ENCODE measurements at places on chromosomes 4 and X. TPM values are rescaled to one million over a fixed set of nuclear protein-coding genes. Genes with fewer than 3 reads are reported as not detected.

DNA sequence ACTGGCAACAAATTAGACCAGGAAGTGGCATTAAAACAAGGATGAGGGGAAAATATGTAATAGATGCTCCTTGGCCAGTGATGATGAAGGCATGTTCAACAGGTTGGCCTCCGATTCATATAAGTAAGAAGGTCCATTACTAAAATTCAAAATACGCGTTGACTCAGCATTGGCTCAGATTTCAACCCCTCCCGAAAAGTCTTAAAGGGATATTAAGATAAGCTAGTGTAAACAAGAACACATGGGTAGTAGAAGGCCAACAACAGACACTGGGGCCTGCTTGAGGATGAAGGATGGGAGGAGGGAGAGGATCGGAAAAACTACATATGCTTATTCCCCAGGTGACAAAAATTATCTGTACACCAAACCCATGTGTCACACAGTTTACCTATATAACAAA, 19.1 kb upstream of the LAP3 start:
- H3K36me3 ChIP-seq = no peaks in the 10 kb centered on the region
- no peak overlapping the region for H3K27ac ChIP-seq
- H3K27me3 ChIP-seq = no peaks in the 10 kb centered on the region
- H3K4me3 ChIP-seq = no peak overlapping the region

GRCh38 chr4:89142691-89143669, 31.6 kb downstream of the TIGD2 start:
- H3K4me3 ChIP-seq = no peak overlapping the region
- no peak overlapping the region for H3K27ac ChIP-seq
- no peaks in the 10 kb centered on the region for H3K27me3 ChIP-seq
- no peaks in the 10 kb centered on the region for H3K4me1 ChIP-seq

GRCh38 chr4:243426-243825, 61.8 kb downstream of the ZNF732 start:
- no peak for DNase-seq
- no peaks in the 10 kb centered on the region for H3K36me3 ChIP-seq
- no peak overlapping the region for H3K27ac ChIP-seq
- no peak overlapping the region for H3K4me3 ChIP-seq
- no peaks in the 10 kb centered on the region for H3K27me3 ChIP-seq
- peaks cover 7% of the 10 kb centered on the region for H3K4me1 ChIP-seq

The CSN1S1 gene
- total RNA-seq = not detected

DNA sequence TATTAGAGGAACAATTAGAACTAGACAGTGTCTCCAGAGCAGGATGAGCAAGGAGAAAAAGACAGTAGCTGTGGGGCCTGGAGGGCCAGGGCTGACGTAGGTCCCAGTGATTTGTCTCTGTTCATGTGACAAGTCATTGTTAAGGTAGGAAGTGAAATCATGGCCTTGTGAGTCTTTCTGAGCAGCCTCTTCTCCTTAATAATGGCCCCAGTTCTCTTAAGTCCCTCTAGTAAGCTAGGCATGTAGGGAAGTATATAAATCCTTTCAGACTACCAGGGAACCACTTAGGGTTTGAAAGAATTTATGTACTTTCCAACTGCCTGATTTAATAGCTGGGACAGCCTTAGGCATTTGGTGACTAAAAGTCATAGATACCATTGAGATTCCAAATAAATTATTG, 133.0 kb downstream of the KLHL8 start:
- no peak for DNase-seq
- H3K27me3 ChIP-seq = no peaks in the 10 kb centered on the region
- no peaks in the 10 kb centered on the region for H3K36me3 ChIP-seq
- peaks cover 36% of the 10 kb centered on the region for H3K4me1 ChIP-seq
- H3K27ac ChIP-seq = peak overlapping the region; percentile 32

The CHST7 gene
- total RNA-seq = 12.1 TPM

The PPP1R2C gene
- not detected for total RNA-seq

- H3K27me3 ChIP-seq = no peaks in the 10 kb centered on the region
- no peaks in the 10 kb centered on the region for H3K4me1 ChIP-seq
- no peak for DNase-seq
- H3K36me3 ChIP-seq = no peaks in the 10 kb centered on the region
Measured at GRCh38 chr4:110224142-110224541, 25.7 kb upstream of the ELOVL6 start.

GRCh38 chr4:39976945-39977488, 694 bp downstream of the PDS5A start:
- peak overlapping the region; percentile 96 for H3K27ac ChIP-seq
- peaks cover 43% of the 10 kb centered on the region for H3K4me1 ChIP-seq
- H3K4me3 ChIP-seq = peak overlapping the region; percentile 82
- DNase-seq = peak; percentile 91
- H3K36me3 ChIP-seq = peaks cover 12% of the 10 kb centered on the region
- no peaks in the 10 kb centered on the region for H3K27me3 ChIP-seq

The NXF2 gene
- total RNA-seq = not detected

The ABCB7 gene
- 48.9 TPM for total RNA-seq

DNA sequence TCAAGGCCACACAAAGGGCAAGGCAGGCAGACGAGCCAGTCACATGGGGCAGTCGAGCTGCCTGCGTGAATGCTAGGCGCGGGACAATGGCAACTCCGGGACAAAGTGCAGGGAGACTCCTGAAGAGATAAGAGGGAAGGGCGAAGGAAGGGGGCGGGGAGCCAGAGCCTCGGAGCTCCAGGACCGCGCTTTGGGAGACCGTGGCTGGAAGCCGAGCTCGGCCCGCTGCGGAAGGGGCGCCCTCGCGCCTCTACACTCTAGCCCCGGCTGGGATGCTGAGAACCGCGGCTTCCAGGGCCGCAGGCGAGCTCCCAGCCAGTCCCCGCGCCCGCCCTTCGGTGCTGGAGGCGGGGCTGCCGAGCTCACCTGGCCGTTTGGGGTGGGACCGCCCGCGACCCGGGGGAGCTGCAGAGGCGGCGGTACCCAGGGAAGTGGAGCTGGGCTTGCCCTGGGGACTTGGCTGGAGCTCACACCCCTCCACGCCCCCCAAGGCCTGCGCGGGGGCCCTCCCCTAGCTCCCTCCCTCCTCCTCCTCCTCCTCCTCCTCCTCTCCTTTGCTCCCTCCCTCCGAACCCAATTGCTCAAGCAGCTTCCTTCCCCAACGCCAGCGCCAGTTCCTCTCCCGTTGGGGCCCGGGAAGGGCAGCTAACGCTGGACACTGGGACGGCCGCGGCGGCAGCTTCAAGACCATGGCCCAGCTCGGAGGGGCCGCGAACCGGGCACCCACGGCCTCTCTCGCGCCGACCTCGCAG, at the start of gene SOWAHD:
Gene SOWAHD (plus strand): TSS at position 610 of the 752 bp plus-strand sequence. CDS start 80 bp downstream, at position 690.
- peak; percentile 62 for DNase-seq
- peak within 1 kb of the TSS; percentile 80 for H3K27ac ChIP-seq
- no peaks in the 10 kb centered on the region for H3K36me3 ChIP-seq
- H3K27me3 ChIP-seq = peaks cover 6% of the 10 kb centered on the region
- H3K4me1 ChIP-seq = no peaks in the 10 kb centered on the region
- peak within 1 kb of the TSS; percentile 5 for H3K4me3 ChIP-seq

GRCh38 chrX:120562569-120562926, 1.8 kb upstream of the CUL4B start:
- peak overlapping the region; percentile 16 for H3K27ac ChIP-seq
- no peak overlapping the region for H3K4me3 ChIP-seq
- no peak for DNase-seq
- no peaks in the 10 kb centered on the region for H3K27me3 ChIP-seq
- no peaks in the 10 kb centered on the region for H3K36me3 ChIP-seq
- H3K4me1 ChIP-seq = no peaks in the 10 kb centered on the region

GRCh38 chrX:18888281-18888680, 95.6 kb downstream of the PHKA2 start:
- no peak overlapping the region for H3K4me3 ChIP-seq
- DNase-seq = no peak
- H3K27ac ChIP-seq = peak overlapping the region; percentile 90

DNA sequence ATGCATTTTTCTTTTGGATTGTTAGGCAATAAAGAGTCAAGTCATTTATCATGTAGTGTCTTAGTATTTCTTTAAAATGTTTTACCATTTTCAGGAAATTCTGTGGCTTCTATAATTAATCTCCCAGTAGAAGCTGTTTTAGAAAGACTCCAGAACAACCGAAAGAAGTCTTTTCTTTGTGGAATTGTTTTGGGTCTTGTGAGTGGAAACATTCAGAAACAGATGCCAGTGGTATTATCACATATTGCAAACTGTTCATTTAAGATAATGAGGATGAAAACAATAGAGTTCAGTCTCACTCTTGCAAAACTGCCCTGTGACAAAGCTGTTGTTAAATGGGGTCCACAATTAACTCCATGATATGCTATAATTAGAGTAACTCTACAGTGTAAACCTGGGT, 211.2 kb upstream of the KIT start:
- H3K4me3 ChIP-seq = no peak overlapping the region
- H3K27ac ChIP-seq = no peak overlapping the region
- DNase-seq = no peak
- H3K36me3 ChIP-seq = no peaks in the 10 kb centered on the region
- no peaks in the 10 kb centered on the region for H3K27me3 ChIP-seq

The RASGEF1B gene
- 64.3 TPM for total RNA-seq

GRCh38 chr4:187274153-187274552, 550.5 kb upstream of the FAT1 start:
- H3K36me3 ChIP-seq = no peaks in the 10 kb centered on the region
- H3K27ac ChIP-seq = no peak overlapping the region
- no peak overlapping the region for H3K4me3 ChIP-seq
- no peaks in the 10 kb centered on the region for H3K27me3 ChIP-seq
- no peak for DNase-seq
- H3K4me1 ChIP-seq = no peaks in the 10 kb centered on the region

The IDUA gene
- total RNA-seq = 32.8 TPM

- H3K27me3 ChIP-seq = no peaks in the 10 kb centered on the region
- H3K36me3 ChIP-seq = no peaks in the 10 kb centered on the region
- no peak for DNase-seq
- no peaks in the 10 kb centered on the region for H3K4me1 ChIP-seq
- no peak overlapping the region for H3K27ac ChIP-seq
Measured at GRCh38 chrX:121307449-121307848, 260.0 kb downstream of the GLUD2 start.

GRCh38 chrX:7614616-7615015, 228.4 kb upstream of the VCX start:
- DNase-seq = no peak
- no peaks in the 10 kb centered on the region for H3K27me3 ChIP-seq
- H3K4me3 ChIP-seq = no peak overlapping the region
- no peak overlapping the region for H3K27ac ChIP-seq
- H3K4me1 ChIP-seq = no peaks in the 10 kb centered on the region

The SNCA gene
- total RNA-seq = 15.0 TPM

DNA sequence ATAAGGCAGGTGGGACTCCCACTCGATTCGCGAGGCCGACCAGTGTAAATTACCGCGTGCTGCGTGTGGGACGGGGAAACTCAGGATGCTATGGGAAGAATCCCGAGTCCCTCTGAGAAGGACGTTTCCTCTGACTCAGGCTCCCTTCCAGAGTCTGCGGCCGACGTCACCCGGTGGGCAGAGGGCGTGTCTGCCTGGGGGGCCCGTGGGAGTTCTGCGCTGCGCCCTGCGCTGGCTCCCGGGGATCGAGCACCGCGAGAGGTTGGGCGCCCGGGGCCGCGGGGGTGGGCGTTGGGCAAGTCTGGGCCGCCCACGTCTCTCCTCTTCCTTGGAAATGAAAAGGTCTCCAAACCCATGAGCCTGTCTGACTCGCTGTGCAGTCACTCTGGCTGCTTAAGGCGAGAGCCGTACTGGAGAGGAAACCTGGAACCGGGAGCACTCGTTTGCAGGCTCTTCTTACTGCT, 568 bp downstream of the NIPAL1 start:
- peaks cover 19% of the 10 kb centered on the region for H3K4me1 ChIP-seq
- no peaks in the 10 kb centered on the region for H3K36me3 ChIP-seq
- no peaks in the 10 kb centered on the region for H3K27me3 ChIP-seq
- peak; percentile 88 for DNase-seq
- H3K27ac ChIP-seq = no peak overlapping the region

The NPNT gene
- 309 TPM for total RNA-seq

DNA sequence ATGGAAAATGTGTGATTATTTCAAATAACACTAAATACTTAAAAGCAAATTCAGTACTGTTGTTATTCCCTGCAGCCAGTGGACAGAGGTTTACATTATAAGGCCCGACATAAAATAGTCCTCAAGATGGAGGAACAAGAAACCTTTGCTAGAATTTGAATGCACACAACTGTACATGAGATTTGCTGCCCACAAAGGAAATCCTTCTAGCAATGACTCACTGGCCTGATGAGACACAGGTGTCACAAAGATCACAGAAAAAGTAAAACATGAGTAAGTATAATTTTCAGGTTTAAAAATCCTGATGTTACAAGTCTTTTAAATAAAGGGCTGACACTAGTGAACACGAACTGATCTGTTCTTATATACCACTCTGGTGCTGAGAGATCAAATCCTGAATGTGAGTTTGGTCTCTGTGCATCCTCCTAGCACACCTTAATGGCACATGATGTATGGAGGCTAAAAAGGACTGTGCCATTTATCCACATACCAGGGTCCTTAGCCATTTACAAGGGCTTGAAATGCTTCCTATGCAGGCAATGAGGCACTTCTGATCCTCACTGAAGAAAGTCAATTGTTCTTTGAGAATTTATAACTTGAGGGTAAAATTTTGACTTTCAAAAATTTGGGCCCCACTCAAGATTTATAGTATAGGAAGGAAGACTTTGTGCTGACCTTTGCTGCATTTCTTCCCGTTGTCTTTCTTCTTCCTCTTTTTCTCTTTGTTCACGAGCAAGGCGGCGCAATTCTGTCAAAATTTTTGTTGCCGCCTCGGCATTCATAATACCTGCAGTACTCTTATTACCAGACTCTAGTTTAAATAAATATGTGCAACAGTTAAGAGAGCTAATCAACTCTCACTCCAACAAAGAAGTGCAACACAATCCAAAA, 23.0 kb downstream of the MAP7D3 start:
- no peaks in the 10 kb centered on the region for H3K27me3 ChIP-seq
- H3K27ac ChIP-seq = no peak overlapping the region
- no peaks in the 10 kb centered on the region for H3K4me1 ChIP-seq
- DNase-seq = no peak
- H3K36me3 ChIP-seq = peaks cover 6% of the 10 kb centered on the region

DNA sequence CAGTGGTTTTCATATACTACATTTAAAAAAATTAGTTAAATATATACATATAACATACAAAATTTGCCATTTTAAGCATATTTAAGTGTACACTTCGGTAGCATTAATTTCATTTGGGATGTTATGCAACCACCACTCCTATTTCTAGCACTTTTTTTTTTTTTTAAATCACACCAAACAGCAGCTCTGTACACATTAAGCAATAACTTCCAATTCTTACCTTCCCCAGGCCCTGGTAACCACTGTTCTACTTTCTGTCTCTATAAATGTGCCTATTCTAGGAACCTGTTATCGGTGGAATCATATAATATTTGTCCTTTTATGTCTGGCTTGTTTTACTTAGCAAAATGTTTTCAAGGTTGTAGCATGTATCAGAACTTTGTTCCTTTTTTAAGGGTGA, 39.1 kb downstream of the TMEM164 start:
- no peak overlapping the region for H3K27ac ChIP-seq
- no peaks in the 10 kb centered on the region for H3K27me3 ChIP-seq
- no peaks in the 10 kb centered on the region for H3K36me3 ChIP-seq
- no peak overlapping the region for H3K4me3 ChIP-seq
- no peaks in the 10 kb centered on the region for H3K4me1 ChIP-seq

- DNase-seq = no peak
- no peaks in the 10 kb centered on the region for H3K36me3 ChIP-seq
- H3K4me1 ChIP-seq = peaks cover 28% of the 10 kb centered on the region
Measured at GRCh38 chr4:169201222-169202144, 69.3 kb downstream of the SH3RF1 start.

The PIR gene
- total RNA-seq = 20.6 TPM

Data from upper lobe of left lung (tissue), 6 donors.